ENCODE measurements at places on chromosomes 7 and 10. TPM values are rescaled to one million over a fixed set of nuclear protein-coding genes. Genes with fewer than 3 reads are reported as not detected.

- no peak for DNase-seq
These were observed 6.2 kb upstream of the CH25H start for GRCh38 chr10:89213191-89213808.

DNA sequence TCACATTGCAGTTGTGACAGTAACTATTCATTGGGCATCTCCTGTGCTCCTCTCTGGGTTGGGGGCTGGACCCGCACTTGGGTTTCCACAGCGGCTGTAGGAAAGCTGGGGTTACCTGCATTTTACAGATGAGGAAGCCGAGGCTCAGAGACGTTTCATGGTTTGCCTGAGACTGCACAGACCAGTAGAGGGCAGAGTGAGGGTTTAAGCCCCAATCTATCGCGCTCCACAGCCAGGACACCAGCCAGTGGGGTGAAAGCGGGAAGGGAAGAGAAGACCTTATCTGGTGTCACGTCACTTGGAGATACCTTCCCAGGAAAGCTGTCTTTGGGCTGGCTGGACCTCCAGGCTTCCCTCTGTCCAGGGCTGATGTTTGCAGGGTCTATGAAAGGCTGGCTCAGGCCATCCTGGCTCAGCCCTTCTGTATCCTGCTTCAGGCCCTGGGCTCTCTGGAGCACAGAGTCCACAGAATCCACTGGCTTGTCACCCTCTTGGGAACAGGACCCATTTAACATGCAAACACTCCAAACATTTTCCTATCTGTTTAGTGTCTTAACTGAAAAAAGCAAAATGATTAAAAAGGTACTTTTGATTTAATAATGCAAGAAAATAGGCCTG, 167.7 kb downstream of the EMX2 start:
- DNase-seq, result no peak

MMP21 gene
- total RNA-seq, result 1.3 TPM

- peak; percentile 89 for DNase-seq
These were observed 10.6 kb downstream of the GPR146 start for GRCh38 chr7:1054861-1055450.

GRCh38 chr7:130305433-130306042, 12.6 kb downstream of the CPA4 start:
- no peak for DNase-seq

BMS1 gene
- 14.1 TPM for total RNA-seq

- no peak for DNase-seq
These were observed 38.3 kb upstream of the TOMM7 start for GRCh38 chr7:22860784-22861482.

DNA sequence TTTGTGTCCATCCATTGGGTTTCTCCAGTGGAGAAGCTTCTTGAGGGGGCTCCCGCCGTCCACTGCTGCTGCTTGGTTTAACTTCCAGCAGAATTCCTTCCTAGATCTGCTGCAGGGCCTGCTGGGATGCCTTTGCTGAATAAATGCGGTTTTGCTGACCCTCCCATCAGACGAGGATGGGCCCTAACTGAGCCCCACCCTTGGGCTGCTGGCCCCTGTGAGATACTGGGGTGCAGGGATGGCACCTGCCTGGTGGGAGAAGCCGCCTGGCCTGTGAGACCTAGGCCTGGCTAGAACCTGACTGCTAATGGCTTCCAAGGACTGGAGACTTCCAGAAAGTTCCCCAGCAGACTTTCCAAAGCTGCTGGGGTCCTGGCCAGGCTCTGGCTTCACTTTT, 43.8 kb downstream of the ZNF467 start:
- no peak for DNase-seq

DNA sequence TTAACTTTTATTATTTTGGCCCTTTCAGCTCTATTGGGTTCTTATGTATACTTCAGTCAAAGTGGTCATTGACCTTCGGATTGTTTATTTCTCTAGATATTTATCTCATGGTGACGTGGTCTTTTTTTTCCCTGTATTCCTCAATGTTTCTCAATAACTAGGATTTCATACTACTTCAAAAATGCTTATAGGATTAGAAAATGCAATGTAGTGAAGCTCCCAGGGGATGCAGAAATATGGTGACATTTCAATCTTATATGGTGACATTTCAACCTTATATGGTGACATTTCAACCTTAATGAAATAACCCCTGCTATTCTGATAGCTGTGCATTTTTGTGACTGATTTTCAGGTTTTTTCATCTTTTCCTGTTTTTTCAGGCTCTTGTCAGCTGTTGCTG, 51.4 kb downstream of the CHRM2 start:
- DNase-seq, result no peak

DNA sequence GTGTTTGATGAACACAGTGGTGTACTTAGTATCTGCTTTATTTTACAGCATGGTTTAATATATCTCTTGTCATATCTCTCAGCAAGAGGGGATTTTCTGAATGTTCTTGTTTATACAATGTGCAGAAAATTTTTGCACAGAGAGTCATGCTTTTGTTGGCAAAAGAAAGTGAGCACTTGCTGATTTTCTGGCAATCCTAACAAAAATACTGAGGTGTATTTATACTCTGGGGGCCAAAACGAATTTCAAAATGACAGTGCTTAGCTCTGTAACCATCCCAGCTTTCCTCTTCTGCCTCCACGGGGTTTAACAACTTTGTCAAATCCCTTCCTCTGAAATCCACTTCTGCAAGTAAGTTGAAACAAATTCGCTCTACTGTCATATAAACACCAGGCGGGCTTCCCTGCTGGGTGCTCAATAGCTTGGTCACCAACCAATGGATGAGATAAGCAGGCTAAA, 169.2 kb downstream of the NOC3L start:
- no peak for DNase-seq

DNA sequence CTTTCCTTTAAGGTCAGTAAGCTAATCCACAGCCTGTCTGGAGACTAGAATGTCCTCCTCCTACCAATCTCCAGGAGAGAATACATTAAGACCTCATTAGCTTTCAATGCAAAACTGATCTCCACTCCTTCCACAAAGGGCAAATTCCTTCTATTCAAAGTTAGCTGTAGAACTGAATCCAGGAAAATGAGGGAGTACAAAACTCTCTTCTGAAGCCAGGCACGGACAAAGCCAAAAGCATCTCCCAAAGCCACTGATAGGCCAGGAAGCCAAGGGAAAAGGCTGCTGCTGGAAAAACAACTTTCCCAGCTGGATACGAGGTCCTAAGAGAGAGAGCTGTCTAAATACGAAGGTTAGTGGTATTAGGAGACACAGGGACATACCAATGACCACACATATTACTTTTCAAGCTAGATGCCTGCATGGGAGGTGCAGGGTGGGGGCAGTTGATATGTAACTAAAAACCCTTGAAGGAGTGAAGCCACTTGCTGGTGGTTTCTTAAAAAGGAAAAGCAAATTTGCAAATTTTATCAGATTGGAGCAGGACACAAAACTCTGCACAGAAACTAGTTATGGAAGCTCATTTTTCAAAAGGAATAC, 43.6 kb downstream of the MKX start:
- no peak for DNase-seq

TFEC gene
- 1.3 TPM for total RNA-seq

MBL2 gene
- total RNA-seq, result not detected

GRCh38 chr7:157662110-157662791, 325.4 kb downstream of the DNAJB6 start:
- no peak for DNase-seq

Measured in ovary (tissue), 10 donors.